ENCODE measurements at places on chromosomes 16 and 17.

- DNase-seq = no peak
- H3K4me1 ChIP-seq = no peaks in the 10 kb centered on the region
- H3K27ac ChIP-seq = no peak overlapping the region
These were observed 549.2 kb upstream of the CDH11 start for GRCh38 chr16:65671071-65671470.

- no peaks in the 10 kb centered on the region for H3K36me3 ChIP-seq
- H3K4me3 ChIP-seq = no peak overlapping the region
- H3K4me1 ChIP-seq = no peaks in the 10 kb centered on the region
- no peak overlapping the region for H3K27ac ChIP-seq
- DNase-seq = no peak
These were observed 47.9 kb downstream of the DNAH17 start for GRCh38 chr17:78529251-78529650.

DNA sequence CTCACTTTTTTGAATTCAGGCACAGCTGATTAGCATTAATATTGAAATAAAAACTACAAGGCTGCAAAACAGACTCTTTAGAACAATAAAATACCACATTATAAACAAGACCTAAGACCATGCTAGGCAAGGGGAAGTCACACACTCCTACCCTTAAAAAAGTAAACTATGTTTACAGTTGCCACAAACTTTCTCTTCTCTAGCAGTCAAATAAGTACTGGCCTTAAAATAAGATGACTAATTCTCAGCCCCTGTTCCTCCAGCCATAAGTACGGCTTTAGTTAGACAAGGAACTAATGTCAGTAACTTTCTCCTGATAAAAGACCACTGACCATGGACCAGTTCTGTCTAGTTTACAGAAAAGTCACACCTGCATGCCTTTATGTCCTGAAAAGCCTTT is 19.5 kb upstream of the CPHXL start:
- H3K27me3 ChIP-seq = no peaks in the 10 kb centered on the region
- no peaks in the 10 kb centered on the region for H3K36me3 ChIP-seq
- DNase-seq = no peak
- H3K27ac ChIP-seq = no peak overlapping the region
- H3K4me3 ChIP-seq = no peak overlapping the region
- H3K4me1 ChIP-seq = no peaks in the 10 kb centered on the region

DNA sequence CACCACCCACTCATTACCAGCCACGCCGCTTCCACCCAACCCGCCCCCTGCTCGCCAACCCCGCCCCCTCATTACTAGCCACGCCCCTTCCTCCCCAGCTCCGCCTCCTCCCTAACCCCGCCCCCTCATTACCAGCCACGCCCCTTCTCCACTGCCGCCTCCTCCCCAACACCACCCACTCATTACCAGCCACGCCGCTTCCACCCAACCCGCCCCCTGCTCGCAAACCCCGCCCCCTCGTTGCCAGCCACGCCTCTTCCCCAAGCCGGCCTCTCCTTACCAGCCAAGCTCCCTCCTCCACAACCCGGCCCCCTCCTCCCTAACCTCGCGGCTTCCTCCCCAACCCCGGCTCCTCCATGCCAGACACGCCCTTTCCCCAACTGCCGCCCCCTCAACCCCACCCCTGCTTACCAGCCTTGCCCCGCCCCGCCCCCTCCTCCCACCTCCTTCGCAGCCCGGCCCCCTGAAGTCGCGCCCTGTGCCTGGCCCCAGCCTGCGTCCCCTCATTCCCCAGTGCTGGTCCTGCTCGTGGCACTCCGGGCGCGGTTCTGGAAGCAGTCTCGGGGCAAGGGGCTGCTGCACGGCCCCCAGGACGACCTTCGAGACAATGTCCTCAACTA is 7.3 kb downstream of the SLC22A31 start:
- H3K36me3 ChIP-seq = no peaks in the 10 kb centered on the region
- no peak overlapping the region for H3K27ac ChIP-seq
- peaks cover 5% of the 10 kb centered on the region for H3K4me1 ChIP-seq
- DNase-seq = peak; percentile 88
- no peaks in the 10 kb centered on the region for H3K27me3 ChIP-seq
- H3K4me3 ChIP-seq = no peak overlapping the region

DNA sequence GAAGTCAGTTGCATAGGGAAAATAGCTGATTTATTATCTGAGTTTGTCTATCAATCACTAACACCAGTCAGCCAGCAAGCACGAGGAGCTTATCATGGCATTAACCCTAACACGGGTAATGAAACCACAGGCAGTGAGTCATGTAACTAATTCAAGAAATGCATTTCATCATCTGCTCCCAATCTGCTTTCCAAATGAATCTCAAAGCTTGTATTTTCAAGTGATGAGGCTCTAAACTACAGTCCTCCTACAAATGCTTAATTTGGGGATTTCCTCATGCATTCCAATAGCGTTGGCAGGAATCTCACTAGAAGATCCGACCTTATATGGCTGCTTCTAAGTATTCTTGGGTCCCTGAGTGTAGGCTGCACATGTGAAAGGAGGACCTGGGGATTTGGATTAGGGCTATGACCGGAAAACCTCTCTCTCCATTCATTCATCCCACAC is 118.4 kb upstream of the HSBP1 start:
- no peaks in the 10 kb centered on the region for H3K27me3 ChIP-seq
- no peaks in the 10 kb centered on the region for H3K36me3 ChIP-seq
- no peak overlapping the region for H3K4me3 ChIP-seq
- no peak overlapping the region for H3K27ac ChIP-seq
- H3K4me1 ChIP-seq = no peaks in the 10 kb centered on the region
- no peak for DNase-seq
